ENCODE measurements at places on chromosomes 1 and 21.

DNA sequence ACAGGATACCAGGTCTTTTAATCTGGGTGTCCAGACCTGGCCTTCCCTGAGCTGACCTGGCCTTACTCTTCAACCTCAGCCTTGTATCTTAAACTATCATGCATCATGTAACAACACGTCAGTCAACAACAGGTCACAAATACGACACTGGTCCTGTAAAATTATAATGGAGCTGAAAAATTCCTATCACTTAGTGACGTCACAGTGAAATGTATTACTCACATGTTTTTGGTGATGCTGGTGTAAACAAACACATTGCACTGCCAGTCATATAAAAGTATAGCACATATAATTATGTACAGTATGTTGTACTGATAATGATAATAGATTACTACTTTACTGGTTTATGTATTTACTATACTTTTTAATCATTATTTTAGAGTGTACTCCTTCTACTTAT, 31.5 kb downstream of the ESRRG start:
- no peak for DNase-seq

DNA sequence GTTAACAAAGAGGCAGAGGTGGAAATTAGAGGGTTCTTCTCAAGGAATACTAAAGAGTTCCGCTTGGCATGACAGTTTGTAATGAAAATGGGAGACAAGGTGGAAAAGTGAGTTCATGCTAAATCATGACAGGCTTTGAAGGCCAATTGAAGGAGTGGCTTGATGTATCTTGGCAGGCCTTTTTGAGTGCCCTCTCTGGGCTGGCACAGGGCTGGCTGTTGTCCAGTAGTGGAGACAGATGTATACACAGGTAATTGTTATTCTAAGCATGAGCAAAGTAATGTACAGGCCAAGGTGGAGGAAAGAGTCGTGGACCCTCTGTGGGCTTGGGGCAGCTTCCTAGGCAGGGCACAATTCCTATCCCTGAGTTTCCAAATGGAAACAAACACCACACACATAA, 196.7 kb upstream of the GALNT2 start:
- no peak for DNase-seq

GRCh38 chr1:150613061-150613920, 16.1 kb downstream of the ENSA start:
- peak; percentile 98 for DNase-seq

- DNase-seq, result peak; percentile 54
Observed at GRCh38 chr1:30707412-30708360, 15.7 kb downstream of the MATN1 start.

- no peak for DNase-seq
Observed at GRCh38 chr1:90134175-90134955, 139.5 kb downstream of the ZNF326 start.

DNA sequence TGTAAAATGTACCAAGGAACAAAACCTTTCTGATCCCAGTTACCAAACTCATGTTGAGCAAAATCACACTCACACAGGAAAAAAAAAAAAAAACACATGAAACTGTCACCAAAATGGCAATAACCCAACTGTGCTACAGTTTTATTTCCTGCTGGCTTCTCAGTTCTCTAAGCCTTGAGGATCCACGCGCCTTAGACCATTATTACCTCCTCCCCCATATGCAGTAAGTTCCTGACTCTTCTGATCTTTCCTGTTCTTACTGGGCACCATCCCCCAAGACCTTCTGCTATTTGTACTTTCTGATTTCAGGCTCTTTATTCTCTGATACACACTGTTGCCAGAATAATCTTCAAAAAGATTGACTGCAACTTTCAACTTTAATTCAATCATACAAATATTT, 79.6 kb downstream of the SLC45A1 start:
- peak; percentile 36 for DNase-seq

DNA sequence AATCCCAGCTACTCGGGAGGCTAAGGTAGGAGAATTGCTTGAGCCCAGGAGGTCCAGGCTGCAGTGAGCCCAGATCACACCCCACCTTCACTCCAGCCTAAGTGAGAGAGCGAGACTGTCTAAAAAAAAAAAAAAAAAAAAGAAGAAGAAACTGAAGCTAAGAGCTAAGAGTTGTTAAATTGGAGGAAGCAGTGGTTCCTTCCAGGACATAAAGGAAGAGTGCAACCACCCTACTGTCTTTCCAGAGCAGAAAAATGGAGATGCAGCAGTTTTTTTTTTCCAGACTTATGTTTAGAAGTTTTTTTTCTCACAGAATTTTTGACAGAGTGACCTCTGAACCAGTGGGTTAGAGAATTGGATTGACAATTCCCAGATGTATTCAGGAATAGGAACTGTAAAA, 88.7 kb downstream of the HLX start:
- no peak for DNase-seq

DNA sequence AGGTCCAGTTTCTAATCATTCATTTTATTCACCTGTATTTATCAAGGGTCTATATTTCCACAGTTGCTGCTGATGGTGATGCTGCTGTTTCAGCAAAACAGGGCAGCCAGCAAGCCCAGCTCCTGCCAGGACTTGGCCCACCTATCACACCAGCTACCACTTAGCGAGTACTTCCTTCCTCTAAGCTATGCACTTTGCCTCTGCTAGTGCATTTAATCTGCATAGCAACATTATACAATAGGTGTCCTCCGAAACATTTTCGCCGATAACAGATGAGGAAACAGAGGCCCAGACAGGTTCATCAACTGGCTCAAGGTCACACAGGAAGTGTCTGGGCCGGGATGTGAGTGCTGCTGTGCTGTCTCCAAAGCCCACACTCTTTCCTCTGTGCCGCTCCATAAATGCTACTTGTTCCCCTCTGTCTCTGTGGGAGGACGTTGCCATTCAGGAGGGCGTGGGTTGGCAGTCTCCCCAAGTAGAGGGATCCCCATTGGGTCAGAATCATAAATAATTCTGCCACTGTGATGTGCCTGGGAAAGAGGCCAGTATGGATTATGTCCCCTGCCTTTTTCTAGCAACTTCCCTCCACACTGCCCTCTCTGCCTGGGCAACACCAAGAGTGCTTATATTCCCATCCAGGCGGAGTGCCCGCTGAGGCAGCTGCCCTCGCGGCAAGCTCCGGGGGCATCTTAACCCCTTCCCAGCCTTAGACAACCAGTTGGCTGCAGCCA, 9.4 kb upstream of the PLEKHA6 start:
- DNase-seq, result peak; percentile 58

All from common myeloid progenitor, CD34-positive (primary cell).